Activated naive CD4-positive, alpha-beta T cell treated with Interleukin-2 at 50 U/mL for 16 hours (primary cell): ENCODE measurements at places on chromosomes 6 and 20.

DNA sequence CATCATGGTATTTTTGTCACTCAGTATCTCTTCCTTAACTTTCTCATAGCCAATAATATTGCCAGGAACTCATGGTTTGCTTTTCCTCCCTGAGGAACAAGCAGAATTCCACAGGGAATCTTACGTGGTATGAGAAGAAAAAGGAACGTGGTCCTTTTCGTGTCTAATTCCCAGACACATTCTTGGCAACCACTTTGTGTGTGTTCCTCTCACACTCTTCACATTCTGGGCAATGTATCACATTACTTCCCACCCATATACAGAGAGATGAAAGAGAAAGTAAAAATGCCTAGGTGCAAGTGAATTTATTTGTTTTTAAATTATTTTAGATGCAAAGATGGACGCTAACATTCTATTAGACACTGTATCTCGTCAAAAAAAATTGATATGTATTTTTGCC, 102.7 kb downstream of the PTPRK start:
- no peak for DNase-seq

- DNase-seq, result no peak
Measured at GRCh38 chr6:36115412-36115811, 14.9 kb upstream of the MAPK13 start.

GRCh38 chr6:84568971-84569370, 195.4 kb downstream of the TBX18 start:
- DNase-seq, result no peak

GRCh38 chr6:25601800-25602673, 50.0 kb upstream of the SCGN start:
- DNase-seq, result no peak

- DNase-seq, result no peak
Measured at GRCh38 chr20:34047917-34048316, 54.2 kb downstream of the RALY start.

- no peak for DNase-seq
Measured at GRCh38 chr6:158461954-158462353, 97.9 kb upstream of the TMEM181 start.

DNA sequence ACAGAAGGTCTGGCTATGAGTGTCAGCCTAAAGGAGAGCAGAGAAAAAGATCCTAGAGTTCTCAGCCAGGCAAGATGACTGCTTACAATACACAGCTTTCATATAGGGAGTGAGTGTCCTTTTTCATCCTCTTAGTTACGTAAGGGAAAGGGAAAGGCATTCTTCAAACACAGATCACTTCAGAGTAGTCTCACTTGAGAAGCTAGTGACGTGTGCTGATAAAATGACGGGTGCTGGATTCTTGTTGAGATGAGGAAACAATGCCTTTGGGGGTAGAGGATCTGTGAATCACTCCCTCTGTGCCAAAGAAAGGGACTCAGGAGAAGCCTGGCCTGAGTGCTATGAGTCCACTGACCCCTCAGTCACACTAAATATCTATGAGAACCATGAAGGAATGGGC, 117.3 kb downstream of the QRSL1 start:
- DNase-seq, result no peak

DNA sequence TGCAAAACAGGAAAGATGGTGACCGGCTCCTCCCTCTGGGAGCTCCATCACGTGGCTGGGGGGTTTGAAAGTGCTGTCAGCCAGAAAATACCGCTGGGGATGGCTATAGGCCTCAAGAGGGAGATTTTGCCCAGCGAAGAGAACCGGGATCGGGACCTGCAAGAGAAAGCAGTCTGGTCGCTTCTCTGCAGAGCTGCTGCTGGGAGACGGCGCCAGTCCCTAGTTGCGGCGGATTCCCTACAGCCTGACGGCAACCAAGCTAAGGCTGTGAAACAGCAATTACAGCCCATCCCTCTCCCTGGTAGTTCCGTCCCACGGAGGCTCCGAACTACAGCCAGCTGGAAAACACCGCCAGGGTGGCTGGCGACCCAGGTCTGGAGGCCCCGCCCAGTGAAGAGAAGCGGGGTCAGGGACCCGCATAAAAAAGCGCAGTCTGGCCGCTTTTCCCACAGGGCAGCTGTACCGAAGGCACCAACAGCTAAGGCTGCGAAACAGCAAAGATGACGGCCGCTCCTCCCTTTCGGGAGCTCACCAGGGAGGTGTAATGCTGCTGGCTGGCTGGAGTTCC, 238.1 kb upstream of the IRAK1BP1 start:
- no peak for DNase-seq

- DNase-seq, result peak; percentile 54
Measured at GRCh38 chr20:35767683-35768481, 3.9 kb upstream of the PHF20 start.

- DNase-seq, result no peak
Measured at GRCh38 chr20:57417051-57417689, 26.0 kb downstream of the RBM38 start.

- DNase-seq, result no peak
Measured at GRCh38 chr20:33079259-33079658, at the start of gene BPIFB4. BPIFB4 (plus strand) TSS chr20:33079643; CDS start chr20:33081527, 1,884 bp downstream.

- DNase-seq, result no peak
Measured at GRCh38 chr20:53805895-53806384, 212.3 kb upstream of the ZNF217 start.

DNA sequence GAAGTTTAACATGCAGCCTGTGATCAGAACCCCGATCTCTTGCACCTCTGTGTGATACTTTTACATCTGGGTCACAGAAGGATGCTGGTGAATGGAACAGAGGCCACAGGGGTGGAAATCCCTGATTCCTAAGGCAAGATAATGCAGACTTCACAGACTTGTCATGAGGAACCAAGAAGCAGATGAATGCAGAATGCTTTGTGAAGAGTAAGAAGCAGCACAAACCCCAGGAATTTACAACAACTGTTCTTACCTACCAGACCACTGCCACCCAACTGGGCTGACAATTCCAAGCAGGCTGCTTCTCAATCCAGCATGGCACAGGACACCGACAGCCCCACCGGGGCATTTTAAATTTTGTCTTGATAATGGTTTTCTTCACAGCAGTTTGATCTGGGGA, 113.2 kb upstream of the CD93 start:
- DNase-seq, result no peak

GRCh38 chr6:57183336-57183735, 11.2 kb downstream of the BAG2 start:
- no peak for DNase-seq

GRCh38 chr6:71387179-71387578, 98.6 kb downstream of the OGFRL1 start:
- DNase-seq, result no peak

- no peak for DNase-seq
Measured at GRCh38 chr6:79543886-79544285, 6.7 kb upstream of the LCA5 start.

- no peak for DNase-seq
Measured at GRCh38 chr6:164344801-164345291, 930.3 kb downstream of the QKI start.

DNA sequence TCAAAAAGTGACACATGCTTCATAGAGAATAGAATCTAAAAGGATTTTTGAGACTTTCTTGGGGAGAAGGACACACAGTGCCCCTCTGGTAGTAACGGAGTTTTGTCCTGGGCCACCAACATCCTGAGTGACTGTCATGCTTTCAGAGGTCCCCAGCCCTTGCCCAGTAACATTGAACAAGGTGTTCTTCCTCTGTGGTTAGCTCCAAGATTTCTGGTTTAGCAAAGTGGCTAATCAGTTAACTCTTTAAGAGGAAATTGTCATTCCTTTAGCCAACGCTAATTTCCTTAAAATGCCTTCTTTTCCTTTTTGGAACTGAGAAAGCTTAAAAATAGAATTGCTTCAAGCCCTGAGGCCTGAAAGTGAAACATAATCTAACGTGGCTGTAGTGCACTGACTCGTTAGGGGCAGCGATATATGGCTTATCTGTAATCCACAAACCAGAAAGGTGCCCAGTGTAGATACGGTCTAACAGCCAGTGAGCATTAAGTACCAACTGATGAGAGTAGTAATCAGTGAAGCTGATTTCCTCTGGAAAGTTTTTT, 7.8 kb downstream of the E2F3 start:
- no peak for DNase-seq

DNA sequence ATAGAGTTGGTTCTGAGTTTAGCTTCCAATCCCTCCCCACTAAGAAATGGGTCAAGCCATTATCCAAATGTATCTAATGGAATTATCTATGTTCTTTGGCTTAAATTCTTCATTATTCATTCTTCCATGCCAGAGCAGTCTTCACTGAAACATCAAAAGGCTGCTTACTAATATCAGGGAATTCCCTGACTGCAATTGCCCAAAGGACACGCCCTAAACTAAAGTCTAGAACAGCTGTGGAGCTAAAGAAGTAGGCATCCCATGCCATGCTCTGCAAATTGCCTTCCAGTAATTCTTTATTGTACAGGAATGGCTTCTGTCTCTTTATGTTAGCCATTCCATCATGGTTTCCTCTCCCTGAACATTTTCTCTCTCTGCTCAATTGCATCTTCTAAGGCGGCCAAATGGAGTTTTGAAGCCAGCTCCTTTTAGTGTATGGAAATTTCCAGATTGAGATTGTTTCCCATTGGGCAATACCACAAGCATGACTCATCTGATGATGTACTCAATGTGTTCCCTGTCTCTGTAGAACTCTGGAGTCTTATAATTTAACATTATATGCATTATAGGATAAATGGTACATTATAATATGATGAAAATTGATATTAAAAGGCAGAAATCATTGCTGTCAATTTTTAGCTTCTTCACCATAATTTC, 28.8 kb upstream of the TSHZ2 start:
- DNase-seq, result no peak

DNA sequence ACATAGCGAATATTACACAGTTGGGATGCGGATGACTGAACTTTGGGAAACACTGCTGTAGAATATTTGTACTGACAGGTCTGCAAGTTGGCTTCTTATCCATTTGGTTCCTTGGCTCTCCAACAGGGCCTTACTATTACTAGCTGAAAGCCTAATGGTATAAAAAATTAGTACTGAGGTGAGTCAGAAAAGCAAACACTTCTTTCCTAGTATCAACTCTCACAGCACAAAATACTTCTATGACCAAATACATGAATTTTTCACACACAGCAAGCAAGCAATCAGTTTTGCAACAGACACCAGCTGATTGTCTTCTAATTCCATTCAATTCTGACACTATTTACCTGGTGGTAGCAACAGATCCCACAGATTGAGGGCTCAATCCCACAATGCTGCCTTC, 168.3 kb downstream of the COL9A1 start:
- DNase-seq, result no peak

DNA sequence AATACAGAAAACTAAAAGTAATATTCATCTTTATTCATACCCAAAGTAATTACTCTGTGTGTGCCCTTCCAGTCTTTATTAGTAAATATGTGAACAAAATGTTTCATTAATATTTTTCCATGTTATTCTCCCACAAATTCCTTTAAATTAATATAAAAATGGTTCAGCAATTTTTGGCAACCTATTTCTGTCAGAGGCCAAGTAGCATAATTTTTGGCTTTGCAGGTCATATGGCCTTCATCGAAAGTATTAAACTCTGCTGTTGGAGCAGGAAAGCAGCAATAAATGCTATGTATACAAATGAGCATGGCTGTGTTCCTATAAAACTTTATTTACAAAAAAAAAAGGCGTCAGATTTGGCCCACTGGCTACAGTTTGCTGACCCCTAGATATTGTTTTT, 16.1 kb downstream of the ZC2HC1B start:
- no peak for DNase-seq

DNA sequence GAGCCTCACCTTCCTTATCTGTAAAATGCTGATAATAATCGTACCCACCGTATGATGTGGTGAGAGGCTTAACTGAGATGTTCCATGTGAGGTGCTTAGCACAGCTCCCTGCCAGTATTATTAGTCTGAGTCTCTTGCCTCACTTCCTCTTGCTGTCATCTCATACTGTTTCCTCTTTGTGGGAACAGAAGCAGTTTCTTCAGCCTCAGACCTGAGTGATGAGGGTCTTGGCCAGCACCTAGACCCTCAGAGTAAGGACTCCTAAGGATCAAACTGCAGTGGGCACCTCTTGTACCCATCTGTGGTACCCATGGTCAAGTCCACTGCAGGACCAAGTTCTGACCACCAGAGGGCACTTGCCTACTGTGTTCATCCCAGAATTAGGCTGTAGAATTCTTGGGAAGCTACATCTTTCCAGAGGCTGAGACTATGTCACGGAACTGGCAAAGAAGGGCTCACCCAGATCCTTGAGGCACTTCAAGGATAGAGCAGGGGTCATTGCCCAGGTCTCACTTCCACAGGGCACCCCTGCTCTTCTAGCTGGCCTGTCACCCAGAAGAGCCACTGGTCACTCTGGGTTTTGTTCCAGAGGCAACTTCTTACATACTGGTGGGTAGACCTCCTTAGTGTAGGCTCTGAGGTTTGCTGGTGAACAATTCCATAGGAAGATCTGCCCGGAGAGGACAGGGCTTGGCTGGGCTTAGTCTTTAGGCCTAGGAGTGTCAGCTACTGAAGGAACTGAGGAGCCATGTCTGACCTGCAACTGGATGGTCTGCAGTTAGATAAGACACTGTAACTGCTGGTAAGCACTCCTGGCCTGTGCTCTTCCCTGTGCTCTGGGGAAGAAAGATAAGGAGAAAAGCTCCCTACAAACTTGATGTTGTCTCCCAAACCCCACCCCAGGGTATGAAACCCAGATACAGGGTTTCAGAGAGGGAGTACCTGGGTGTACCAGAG, 20.6 kb upstream of the SGK2 start:
- DNase-seq, result peak; percentile 51

GRCh38 chr20:46423882-46424482, 17.6 kb upstream of the ELMO2 start:
- no peak for DNase-seq

- DNase-seq, result no peak
Measured at GRCh38 chr6:97621111-97621510, 338.1 kb upstream of the MMS22L start.

DNA sequence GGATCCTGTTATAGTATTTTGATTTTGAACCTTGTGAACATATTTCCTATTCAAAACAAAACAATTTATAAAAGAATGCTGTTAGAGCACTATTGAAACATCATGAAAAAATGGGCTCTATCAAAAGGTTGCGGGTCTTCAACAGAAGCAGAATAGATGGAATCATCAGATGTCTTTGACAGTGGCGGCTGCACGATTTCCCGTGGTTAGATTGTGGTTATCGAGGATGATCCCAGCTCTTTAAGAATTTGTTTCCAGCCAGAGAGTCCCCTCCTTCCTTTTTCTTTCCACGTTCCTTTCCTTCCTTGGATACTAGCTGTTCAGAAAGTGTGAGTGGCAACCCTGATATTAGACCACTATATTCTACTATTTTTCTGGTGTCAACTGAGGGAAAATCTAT, 163.4 kb downstream of the FARS2 start:
- DNase-seq, result no peak

DNA sequence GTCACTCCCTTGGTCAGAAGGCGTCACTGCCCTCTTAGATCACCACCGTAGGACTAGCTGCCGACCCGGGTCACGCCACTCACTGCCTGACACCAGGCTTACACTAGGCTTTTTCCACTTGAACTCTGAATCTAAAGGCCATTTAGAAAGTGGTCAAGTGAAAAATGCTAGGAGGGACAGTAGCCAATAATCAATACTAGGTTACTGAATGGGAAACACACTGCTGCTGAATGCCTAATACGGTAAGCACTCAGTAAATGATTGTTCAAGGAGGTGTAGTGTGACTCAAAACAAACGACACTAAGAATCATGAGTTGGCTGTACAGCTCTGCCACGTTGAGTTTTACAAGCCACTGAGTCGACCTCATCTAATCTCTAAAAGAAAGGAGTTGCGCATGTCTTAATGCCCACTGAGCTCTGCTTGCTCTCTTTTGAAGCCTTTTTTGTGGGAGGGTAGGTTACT, 760 bp upstream of the IBTK start:
- no peak for DNase-seq
